ENCODE measurements at places on chromosomes 1 and 21. TPM values are rescaled to one million over a fixed set of nuclear protein-coding genes. Genes with fewer than 3 reads are reported as not detected.

- no peak for DNase-seq
Measured at GRCh38 chr1:184362876-184363275, 24.0 kb upstream of the C1orf21 start.

GRCh38 chr1:58893257-58893869 is 109.5 kb upstream of the JUN start:
- DNase-seq = no peak

Gene CAPZA1
- total RNA-seq = 233 TPM

Gene CHI3L1
- total RNA-seq = not detected
